ENCODE measurements at places on chromosomes 4 and X.
A peak's percentile ranks its signal among the peaks of the same experiment; 100 is the strongest.

DNA sequence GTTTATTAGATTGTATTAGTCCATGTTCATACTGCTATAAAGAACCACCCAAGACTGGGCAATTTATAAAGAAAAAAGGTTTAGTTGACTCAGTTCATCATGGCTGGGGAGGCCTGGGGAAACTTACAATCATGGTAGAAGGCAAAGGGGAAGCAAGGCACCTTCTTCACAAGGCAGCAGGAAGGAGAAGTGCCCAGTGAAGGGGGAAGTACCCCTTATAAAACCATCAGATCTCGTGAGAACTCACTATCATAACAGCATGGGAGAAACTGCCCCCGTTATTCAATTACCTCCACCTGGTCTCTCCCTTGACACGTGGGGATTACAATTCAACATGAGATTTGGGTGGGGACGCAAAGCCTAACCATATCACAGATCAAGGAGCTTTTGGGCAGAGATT lies 8.1 kb upstream of the HSD17B13 start:
- no peak for DNase-seq

DNA sequence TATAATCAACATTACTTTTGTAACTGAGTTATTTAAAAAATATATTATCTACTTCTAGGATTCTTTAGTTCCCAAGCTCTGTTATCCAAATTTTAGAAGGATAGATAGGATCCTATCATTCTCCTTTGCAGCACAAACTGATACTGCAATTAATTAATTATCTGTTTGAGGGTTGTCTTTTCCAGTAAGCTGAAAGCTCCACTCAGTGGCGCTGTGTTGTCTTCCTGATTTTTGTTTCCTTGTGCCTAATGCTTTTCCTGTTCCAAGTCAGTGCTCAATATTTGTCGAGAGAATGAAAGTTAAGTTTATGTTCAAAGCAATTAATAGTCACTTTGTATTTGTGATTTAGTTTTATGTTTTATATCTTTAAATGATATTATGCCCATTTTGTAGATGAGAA lies 107.4 kb upstream of the ANK2 start:
- DNase-seq = no peak

DNA sequence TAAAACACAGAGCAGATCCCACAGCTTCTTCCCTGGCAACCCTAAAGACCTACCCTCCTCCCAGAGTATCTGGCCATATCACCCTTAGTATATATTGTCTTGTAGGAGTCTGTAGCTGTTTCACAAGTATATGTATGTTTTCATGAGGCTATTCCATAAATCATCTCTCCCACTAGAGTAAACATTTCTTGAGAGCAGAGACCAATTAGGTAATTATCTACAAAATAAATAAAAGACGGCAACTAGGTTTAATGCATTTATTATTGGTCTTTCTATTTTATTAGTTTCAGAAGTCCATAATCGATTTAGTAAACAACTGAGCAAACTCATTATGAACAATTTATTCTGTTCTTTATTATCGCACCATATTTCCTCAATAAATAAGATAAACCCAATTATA lies 7.0 kb downstream of the ACOT9 start:
- no peak for DNase-seq

- DNase-seq = no peak
Observed at GRCh38 chr4:65535113-65535512, 135.2 kb downstream of the EPHA5 start.

- DNase-seq = no peak
Observed at GRCh38 chrX:123713841-123714240, 19.0 kb downstream of the THOC2 start.

GRCh38 chr4:139639654-139640053 lies 26.0 kb upstream of the MGST2 start:
- DNase-seq = no peak

DNA sequence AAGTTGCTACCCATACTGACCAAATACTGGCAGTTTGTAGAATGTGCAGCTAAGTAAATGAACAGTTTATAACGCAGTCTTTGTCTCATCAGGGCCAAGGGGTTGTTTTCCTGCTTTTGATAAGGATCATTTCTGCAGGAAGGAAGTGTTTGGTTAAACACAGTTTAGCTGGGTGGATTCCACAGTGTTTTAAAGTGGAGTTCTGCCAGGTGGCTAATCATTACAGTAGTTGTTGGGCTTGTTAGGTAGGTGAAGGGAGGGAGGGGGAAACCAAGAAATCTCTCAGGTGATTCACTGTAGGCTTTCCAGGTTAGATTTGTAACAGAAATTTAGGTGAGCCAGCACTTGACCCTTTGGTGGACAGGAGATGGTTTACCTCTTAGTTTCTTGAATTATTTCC lies 58.1 kb downstream of the FNIP2 start:
- DNase-seq = no peak

GRCh38 chrX:152635941-152636340 lies 1.8 kb upstream of the GABRQ start:
- peak; percentile 10 for DNase-seq

DNA sequence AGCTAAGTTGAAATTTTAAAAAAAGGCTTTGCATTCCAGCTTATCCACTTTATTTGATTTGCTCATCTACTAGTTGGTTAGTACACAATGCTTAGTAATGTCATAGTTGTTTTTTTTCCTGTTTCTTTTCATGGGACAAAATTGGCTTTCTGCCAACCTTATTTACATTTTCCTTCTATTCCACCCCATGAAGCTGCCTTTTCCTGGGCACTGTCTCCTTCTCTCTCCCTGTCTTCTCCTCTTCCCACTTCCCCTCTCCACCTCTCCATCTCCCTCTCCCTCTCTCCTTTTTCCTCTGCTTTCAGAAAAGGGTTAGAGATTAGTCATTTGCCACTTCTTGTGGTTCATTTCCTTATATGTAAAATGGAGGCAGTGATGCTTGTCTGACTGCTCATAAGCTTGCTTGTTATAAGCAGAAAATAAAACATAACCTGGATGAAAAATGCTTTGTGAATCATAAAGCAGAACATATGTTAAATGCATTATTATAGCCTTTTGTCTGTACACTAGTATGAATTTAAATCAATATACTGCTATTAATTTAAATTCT lies 181.9 kb downstream of the CEP135 start:
- DNase-seq = no peak

GRCh38 chrX:51281758-51282318 lies 50.8 kb upstream of the NUDT10 start:
- no peak for DNase-seq

- DNase-seq = no peak
Observed at GRCh38 chrX:18210470-18210869, 10.2 kb downstream of the BEND2 start.

GRCh38 chr4:117971403-117971802 lies 62.9 kb upstream of the NDST3 start:
- peak; percentile 30 for DNase-seq

- DNase-seq = no peak
Observed at GRCh38 chr4:179437962-179438361, 1995.7 kb upstream of the AGA start.

DNA sequence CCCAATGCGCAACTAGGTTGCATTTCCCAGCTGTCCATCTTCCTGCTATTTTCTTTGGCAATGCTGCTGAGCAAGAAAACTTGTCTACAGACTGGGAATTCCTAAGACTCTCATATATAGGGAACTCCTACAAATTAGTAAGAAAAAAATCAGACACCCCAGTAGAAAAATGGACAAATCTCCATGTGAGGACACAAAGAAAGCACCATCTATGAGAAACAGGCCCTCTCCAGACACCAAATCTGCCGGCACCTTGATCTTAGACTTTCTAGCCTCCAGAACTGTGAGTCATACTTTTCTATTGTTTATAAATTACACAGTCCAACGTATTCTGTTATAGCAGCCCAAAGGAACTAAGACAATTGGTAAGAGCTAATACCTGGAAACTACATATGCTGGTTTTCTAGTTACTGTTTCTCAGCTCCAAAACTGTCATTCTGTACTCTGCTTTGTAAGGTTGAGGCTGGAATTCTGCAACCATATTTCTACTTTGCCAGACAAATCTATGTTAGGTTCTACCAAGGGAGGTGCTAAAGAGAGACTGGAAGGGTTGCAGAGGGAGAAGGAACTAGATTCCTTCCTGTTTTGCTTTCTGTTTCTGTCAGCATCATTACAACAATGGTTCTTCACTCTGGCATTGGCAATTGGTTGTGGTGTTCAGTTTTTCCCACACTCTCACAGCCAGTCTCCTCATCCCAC lies 35.7 kb upstream of the FAM241A start:
- DNase-seq = no peak

DNA sequence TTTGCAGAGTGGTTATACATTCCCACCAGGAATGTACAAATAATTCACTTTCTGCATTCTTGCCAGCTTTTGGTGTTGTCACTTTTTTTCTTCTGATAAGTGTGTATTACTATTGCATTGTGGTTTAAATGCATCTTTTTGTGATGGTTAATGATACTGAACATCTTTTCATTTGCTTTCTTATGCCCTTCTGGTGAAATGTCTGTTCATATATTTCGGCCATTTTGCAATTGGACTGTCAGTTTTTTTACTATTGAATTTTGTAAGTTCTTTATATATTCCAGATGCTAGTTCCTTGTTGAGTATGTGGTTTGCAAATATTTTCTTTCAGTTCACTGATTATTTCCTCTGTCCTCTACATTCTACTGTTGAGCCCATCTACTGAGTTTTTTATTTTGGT lies 19.4 kb upstream of the BMP2K start:
- DNase-seq = no peak

GRCh38 chrX:21926527-21927278 lies 13.8 kb upstream of the SMS start:
- DNase-seq = peak; percentile 95

DNA sequence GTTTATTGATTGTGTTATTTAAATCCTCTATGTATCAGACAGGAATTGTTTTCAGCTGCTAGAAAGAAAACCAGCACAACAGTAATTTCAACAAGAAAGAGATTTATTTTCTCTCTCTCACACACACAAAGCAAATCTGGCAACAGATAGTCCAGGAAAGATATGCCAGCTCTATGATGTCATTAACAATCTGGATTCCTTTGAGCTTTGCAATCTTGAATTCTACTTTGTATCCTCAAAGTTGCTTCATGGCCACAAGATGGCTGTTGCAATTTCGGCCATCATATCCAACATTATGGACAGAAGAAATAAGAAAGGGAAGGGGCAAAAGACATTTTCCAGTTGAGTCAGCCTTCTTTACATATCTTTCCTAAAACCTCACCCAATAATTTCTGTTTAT lies 19.8 kb upstream of the FMR1 start:
- peak; percentile 45 for DNase-seq

DNA sequence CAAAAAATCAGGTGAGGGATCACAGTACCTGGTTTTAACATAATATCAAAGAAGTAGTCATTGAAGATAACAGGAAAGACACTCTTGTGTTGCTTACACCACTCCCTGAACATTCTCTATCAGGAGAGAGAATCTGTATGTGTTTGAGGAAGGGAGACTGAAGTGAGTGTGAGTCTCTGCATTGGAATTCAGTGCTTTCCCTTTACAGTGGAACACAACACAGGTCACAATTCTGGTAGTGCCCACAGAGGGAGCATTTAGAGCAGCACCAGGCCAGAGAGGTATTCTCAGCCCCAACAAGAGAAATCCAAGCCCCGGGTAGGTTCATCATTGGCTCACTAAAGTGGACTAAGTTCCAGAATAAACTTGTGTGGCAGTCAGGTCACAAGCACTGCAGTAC lies 64.7 kb upstream of the UBQLN2 start:
- no peak for DNase-seq

GRCh38 chrX:54811301-54811885 lies 3.8 kb downstream of the MAGED2 start:
- no peak for DNase-seq

GRCh38 chrX:15786915-15787314 lies 3.4 kb upstream of the ZRSR2 start:
- DNase-seq = no peak

DNA sequence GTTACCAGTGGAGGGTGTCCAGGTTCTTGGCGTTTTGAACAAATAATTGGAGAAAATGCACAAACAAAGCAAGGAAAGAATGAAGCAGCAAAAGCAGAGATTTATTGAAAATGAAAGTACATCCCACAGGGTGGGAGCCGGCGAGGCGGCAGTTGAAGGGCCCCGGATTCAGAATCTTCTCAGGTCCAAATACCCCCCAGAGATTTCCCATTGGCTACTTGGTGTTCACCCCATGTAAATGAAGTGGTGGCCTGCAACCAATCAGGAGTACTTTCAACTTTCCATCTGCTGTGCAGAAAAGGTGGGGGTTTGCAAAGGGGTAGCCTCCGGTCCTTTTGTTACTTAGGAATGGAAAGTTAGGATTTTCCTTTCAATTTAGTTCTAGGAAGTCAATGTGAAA lies 1447.0 kb downstream of the C4orf33 start:
- no peak for DNase-seq

GRCh38 chrX:12977761-12978204 lies 2.9 kb downstream of the TMSB4X start:
- DNase-seq = no peak

DNA sequence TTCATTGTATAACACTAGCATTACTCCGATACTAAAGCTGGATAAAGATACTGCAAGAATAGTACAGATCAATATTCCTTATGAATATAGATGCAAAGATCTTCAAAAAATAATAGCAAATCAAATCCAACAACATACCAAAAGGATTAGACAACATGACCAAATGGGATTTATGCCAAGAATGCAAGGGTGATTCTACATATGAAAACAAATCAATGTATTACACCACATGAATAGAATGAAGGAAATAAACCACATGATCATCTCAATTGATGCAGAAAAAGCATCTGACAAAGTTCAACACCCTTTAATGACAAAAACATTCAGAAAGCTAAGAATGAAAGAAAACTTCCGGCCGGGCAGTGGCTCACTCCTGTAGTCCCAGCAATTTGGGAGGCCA lies 42.8 kb downstream of the CUL4B start:
- DNase-seq = peak; percentile 11

- no peak for DNase-seq
Observed at GRCh38 chr4:1538096-1538410, 131.8 kb upstream of the NKX1-1 start.

- DNase-seq = no peak
Observed at GRCh38 chr4:168708108-168708507, 211.3 kb downstream of the PALLD start.

- no peak for DNase-seq
Observed at GRCh38 chr4:87049508-87049907, 114.7 kb downstream of the AFF1 start.

GRCh38 chr4:105145903-105146275 lies 787 bp upstream of the TET2 start:
- no peak for DNase-seq

GRCh38 chr4:55092504-55092903 lies 32.9 kb downstream of the KDR start:
- no peak for DNase-seq

GRCh38 chr4:145870155-145871020 lies 68.2 kb downstream of the ZNF827 start:
- DNase-seq = no peak

- DNase-seq = no peak
Observed at GRCh38 chr4:68883870-68884269, 67.7 kb downstream of the UGT2A3 start.

DNA sequence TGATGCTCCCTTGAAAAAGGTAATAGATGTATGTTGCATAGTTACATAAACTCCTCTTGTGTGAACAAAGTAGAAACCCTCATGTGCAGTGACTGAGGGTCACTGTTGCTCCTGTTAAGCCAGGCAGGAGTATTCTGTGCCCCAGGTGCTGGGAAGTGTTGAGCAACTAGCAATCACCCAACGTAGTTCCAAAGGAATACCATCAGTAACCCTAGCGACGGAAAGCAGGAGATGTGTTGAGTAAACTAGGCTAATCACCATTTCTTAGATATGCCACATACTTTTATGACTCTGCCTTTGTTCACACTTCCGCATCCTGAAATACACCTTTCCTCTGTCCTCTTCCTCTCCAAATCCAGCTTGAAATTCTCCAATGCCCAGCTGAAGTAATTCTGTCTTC lies 50.9 kb upstream of the TAB3 start:
- DNase-seq = no peak

Data from GM04503 (cell line).